NCI-H1092 (cell line): ENCODE measurements at places on chromosomes 2 and 18.
A peak's percentile ranks its signal among the peaks of the same experiment; 100 is the strongest.

DNA sequence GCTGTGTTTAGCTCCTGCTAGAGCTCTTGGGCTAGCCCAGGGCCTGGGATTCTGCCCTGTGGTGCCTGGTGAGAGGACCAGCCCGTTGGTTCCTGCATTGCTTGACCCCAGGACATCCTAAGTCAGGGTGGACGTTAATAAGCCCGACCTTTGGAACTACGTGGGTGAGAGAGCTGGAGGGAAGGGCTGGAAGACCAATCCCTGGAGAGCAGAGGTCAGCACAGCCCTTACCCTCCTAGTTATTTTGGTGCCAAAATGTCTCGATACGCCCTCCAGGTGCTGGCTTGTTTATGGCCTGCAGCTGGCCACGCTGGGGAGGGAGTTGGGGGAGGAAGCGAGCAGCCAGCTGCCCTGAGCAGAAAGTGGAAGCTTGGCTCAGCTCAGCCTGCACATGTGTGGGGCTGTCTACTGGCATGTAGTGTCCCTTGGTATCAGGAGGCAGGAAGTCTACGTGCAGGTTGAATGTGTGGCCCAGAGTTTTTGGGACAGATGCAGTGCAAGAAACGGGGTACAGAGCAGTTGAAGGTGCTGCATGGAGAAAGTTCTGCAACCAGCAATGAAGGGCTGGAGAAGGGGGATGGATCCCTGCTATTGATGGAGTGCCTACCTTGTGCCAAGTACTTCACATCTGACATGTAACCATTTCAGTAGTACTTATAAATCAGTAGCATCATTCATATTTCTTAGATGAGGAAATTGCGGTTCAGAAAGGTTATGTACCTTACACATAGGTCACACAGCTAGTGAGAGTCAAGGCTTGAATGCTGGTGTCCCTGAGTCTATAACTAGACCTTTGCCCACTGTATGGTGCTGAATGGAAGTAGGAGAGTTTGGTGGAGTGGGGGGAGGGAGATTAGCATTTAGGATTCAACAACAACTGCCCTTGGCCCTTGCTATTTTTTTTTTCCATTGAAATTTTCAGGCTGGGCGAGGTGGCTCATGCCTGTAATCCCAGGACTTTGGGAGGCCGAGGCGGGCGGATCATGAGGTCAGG is 5.0 kb upstream of the DGKD start:
- no peak for DNase-seq

- DNase-seq = peak; percentile 40
These were observed 10.2 kb downstream of the TSHZ1 start for GRCh38 chr18:75220551-75221355.

DNA sequence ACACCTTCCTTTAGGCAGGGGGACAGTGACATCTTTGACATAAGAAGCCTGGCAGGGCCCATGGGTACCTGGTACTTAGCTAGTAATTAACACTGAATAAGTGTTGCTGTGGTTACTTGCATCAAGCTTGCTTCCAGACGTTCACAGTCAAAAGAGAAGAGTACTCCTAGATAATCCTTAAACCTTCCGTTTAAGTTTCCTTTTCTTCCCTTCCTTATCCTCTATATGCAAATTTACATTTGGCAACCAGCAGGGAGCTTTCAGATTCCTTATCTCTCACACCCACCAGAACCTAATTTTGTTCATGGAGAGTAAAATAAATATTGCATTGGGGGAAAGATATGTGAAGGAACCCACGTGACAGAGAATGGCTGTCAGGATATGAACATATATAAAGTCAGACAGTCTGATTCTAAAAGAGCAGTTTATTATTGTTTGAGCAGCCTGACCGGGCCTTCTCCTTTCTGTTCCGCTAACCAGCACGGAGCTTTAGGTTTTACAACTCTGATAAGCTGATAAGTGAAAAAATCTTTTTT is 7.8 kb upstream of the RAB31 start:
- DNase-seq = no peak

DNA sequence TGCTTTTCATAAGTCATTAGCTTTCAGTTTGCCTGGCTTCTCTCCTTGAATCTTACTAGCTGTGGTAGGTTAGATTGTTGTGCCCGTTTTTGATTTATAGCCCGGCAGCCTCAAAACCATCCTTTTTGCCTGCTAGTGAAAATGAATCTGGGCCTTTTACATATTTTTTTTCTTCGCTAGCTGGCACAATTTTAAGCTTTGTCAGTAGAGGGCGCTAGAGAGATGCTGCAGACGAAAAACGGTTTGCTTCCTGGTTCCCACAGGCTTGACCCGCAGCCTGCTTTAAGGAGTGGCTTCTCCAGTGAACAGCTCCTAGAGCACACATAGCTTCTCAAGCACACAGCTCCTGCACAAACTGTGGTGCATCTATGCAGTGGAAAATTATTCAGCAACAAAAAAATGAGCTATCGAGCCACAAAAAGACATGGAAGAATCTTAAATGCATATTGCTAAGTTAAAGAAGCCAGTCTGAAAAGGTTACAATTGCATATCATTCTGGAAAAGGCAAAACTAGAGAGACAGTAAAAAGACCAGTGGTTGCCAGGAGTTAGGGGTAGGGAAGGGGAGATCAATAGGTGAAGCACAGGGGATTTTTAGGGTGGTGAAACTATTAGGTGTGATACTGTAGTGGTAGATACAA is 47.9 kb downstream of the E2F6 start:
- no peak for DNase-seq

DNA sequence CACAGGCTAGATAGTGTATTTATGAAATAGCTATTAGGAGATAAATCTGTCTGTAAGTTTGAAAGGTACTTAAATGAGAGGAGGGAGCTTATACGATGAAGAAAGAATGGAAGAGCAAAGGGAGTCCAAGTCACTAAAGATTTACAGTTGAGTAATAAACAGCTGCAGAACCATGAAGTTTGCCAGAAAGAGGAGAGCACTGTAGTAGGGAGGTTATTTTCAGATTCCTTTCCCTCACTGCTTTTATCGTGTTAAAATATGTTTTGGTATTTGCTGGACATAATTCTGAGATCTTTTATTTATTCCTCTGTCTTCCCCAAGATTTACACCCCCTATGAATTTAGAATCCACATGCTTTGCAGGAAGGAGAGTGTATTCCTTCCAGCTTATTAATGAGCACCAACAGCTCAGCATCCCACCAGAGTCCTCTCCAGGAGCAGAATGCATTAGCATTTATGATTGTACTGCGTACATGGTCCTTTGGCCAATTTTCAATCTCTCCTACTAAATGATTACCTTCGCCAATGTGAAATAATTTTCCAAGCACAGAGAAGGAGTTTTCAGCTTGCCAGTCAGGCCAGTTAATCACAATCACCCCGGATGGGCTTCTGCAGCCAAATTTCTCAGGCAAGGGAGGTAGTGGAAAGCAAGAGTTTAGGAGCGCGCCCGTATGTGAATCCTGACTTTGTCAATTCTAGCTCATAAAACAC is 297.0 kb downstream of the NBAS start:
- DNase-seq = no peak

- DNase-seq = no peak
These were observed 124.6 kb downstream of the ZNF407 start for GRCh38 chr18:74722237-74722636.

DNA sequence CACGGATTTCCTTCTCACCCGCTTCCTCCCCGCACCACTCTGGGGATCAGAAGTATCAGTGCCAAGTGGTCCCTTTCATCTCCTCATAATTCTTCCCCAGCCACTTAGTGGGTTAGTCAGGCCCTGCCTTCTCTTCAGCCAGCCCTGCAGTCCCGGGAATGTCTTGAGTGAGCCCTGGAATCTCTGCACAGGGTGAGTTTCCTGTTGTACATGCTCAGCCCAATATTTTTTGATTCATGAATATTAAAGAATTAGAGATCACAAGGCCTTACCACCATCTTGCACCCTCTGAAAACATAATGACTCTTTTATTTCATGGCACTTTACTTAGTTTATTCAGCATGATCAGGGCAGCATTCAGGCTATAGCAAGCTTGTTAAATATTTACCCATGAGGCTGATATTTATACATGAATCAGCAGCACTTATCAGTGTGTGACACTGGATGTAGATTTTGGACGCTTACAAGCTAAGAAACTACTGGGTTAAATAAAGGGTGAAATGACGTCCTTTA is 159.4 kb upstream of the FOSL2 start:
- no peak for DNase-seq

DNA sequence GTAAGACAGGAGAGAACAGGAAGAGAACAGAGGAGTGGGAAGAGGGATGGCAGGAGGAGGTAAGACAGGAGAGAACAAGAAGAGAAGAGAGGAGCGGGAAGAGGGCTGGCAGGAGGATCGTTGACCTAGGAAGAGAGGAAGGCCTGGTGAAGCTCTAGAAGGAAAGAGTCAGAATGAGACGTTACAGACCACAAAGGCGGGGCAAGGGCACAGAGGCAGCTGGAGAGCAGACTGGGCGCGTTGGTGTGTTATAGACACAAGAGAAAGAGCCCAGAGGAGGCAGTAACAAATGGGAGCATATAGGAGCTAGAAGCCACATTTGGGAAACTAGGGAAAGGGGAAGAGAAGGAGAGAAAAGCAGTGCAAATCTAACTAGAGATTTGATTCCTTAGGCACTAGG is 26.6 kb downstream of the PTRHD1 start:
- DNase-seq = no peak

- no peak for DNase-seq
These were observed 60.6 kb downstream of the SERTAD2 start for GRCh38 chr2:64593035-64593655.

- DNase-seq = no peak
These were observed 72.3 kb downstream of the R3HDM1 start for GRCh38 chr2:135603543-135603942.

DNA sequence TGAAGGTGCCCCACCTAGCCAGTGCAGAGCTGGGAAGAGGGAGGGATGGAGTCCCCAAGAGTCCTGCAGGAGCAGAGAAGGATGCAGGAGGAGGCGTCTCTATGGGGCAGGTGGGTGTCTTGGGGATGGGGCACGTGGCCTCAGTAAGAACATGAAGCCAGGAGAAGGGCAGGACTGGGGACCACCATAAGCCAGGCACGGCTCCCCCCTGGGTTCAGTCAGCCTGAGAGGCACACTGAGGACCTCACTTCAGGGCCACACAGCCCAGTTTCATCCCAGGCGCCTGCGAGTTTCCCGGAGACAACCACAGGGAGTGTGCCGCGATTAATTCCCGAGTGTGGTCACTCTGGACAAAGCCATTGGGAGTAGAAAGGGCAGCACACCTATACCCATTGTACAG is 120.3 kb downstream of the GYPC start:
- DNase-seq = no peak

DNA sequence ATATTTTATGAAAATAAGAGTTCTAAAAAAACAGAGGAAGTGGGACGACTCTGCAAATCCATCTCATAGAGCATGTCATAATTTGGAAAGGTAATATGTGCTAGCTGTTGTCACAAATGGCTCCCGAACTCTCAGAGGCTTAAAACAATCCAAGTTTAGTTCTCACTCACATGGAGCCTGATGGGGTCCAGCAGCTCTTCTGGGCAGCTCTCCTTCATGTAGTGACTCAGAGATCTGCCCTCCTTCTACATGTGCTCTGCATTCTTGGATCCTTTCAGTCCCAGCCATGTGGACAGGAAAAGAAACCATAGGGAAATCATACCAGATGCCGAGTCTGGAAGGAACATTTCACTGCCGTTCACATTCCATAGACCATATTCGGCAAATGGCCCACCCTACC is 180.1 kb upstream of the APCDD1 start:
- DNase-seq = no peak

- no peak for DNase-seq
These were observed 95.6 kb upstream of the SLC14A2 start for GRCh38 chr18:45519411-45520280.

DNA sequence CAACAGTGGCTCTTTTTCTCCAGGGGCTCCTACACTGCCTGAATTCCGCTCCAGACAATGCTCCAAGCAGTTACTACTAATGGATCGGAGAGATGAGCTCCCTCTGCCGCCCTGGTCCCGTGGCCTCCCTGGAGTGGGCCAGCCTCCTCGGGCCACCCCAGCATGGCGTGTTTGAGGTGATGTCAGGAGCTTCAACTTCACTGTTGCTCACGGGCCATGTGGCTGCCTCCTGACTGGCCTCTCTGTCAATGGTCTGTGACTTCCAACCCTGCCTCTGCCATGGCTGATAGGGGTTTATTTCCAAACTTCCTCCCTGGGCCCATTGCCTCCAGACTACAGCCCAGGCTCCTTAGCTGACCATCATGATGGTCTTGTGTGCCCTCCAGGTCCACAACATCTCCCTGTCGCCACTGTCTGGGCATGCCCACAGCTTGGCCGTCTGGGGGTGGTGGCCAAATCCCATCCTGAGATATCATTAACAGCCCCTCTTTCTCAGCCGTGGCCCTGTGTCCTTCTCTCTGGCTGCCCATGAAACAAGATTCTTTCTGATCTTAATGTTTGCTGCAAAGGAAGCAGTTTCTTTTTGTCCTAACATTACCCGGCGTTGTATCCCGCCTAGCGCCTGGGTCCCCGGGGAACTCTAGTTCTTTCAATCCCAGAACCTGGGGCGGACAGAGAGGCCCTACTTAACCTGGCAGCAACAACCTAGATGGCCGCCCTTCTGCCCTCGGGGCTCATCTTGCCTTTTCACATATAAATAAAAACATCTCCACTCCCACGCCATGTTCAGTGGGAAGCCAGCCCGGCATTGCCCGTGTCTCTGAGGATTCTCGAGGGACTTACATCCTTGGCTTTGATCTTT is 38.1 kb downstream of the ATOH8 start:
- DNase-seq = no peak

DNA sequence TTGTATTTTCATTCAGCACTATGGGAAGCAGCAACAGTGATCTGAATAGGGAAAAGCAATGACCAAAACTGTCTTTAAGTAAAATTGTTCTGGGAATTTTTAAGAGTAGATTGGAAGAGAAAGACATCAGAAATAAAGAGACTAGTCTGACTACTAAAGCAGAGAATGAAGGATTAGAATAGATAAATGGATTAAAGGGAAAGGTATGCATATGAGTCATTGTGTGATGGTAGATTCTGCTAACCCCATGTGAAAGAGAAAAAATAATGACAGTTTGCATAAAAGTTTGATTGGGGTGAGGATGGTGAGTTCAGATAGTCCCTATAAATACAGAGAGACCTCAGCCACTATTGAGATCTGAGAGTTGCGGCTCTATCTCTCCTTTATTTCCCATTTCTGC is 139.6 kb upstream of the DCC start:
- DNase-seq = no peak

DNA sequence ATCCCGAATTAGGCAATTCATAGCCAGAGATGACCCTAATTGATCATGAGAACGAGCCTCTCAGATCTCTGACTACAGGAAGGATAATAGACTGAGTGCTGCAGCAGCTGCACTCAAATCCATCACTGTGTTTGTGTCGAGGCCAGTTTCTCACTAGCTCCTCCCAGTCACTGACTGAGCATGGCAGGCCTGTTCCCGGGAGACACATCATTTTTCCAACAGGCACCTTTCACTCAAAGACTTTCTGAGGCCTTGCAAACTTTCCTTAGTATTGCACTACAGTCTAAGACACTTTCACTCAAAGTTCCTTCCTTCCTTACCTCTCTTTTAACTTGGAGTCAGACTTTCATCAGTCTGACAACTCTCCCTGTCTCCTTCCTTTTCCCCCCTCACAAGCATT is 13.7 kb downstream of the SOS1 start:
- no peak for DNase-seq

DNA sequence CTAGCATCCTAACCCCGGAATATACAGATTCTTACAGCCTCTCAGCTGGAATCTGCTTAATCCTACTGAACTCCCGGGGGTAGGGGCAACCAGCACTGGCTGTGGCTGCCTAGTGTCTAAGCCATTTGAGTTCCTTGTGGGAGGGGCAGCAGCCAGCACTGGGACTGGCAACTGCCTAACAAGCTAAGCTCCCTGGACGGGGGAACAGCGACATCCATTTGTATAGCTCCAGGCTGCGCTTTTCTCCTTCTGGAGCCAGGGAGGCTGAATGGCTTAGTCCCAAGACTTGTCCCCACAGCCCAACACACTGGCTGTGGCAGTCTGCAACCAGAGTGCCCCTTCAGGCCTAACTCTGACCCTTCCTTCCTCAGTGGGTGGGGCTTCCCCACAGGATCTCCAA is 787.2 kb downstream of the METTL4 start:
- no peak for DNase-seq
